ENCODE measurements at places on chromosomes 3 and 15.

- DNase-seq, result no peak
These were observed 14.6 kb downstream of the SPINK8 start for GRCh38 chr3:48318713-48319468.

DNA sequence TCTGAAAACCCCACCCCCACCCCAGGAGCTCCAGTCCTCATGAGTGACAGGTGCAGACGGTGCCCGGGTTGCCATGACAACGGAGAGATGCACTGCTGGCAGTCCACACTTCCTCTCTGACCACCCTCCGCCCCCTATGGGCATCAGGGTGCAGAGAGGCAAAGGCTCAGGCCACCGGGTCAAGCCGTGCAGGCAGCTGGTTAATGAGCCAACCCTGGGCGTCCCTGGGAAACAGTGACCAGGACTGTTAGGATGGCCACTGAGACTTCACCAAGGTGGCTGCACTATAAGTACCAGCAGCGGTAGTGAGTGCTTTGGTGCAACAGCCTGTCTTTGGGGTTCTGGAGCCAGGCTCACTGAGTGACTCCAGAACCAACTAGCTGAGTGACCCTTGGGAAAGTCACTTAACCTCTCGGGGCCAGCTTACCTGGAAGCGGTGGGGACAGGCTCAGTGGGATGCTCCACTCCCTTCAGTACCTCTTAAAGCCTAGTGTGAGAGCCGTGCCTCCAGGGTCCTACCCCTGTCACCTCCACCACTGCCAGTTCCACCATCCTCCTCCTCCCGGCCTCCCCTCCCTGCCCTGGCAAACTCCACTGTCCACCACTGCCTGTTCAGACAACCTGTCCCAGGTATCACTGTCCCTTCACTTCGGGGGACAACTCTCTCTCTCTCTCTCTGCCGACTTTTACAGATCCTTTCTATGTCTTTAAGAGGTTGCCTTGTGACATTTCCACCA lies 121.0 kb upstream of the PRR20G start:
- no peak for DNase-seq

DNA sequence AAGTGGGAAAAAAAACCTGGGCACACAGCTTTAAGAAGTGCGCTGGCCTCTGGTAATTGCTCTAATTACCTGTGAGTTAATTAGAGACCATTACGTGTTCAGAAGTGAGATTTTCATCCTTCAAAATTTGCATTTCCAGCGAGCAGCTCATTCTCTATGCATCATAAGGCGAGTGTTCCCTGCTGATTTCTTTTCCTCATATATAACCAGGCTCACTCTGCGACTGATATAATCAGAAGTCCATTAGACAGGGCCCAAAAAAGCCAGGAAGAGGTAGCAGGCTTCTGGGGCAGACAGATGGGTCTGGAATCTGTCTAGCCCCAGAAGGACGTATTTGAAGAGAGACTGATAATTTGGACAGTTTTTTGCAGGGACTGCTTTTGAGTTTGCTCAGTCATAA lies 158.7 kb downstream of the MTHFS start:
- no peak for DNase-seq

DNA sequence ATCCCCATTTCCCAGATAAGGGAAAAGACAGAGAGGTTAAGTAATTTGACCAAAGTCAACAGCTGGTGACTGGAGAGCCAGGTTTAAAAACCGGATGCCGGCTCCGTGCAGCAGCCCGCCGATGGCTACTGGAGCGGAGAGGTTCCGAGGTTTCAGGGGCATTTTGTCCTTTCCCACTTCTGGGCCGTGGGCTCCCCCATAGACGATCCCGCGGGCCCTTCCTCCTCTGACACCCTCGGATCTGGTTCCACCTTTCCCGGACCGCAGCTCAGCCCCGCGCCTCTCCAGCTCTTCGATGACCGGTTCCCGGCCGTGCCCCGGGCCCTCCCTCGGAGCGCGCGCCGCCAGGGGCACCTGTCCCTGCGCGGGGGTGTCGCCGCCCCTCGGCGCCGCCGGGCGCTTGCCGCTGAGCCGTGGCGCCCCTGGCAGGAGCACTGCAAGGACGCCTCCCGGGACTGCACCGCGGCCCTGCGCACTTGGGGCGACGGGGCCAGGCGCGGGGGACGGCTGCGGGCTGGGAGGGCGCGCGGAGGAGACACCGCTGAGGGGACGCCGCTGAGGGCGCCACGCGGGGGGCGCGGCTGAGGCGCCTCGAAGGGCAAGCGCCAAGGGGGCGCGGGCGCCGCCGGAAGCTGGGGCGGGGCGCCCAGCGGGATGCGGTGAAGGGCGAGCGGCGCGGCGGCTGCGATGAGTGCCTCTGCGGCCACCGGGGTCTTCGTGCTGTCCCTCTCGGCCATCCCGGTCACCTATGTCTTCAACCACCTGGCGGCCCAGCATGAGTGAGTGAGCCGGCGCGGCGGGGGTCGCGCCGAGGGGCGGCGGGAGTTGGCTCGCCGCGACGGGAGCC lies at the start of gene TM6SF1:
Gene TM6SF1 (plus strand): TSS at position 652 of the 847 bp plus-strand sequence. CDS start 36 bp downstream, at position 688.
- DNase-seq, result no peak

DNA sequence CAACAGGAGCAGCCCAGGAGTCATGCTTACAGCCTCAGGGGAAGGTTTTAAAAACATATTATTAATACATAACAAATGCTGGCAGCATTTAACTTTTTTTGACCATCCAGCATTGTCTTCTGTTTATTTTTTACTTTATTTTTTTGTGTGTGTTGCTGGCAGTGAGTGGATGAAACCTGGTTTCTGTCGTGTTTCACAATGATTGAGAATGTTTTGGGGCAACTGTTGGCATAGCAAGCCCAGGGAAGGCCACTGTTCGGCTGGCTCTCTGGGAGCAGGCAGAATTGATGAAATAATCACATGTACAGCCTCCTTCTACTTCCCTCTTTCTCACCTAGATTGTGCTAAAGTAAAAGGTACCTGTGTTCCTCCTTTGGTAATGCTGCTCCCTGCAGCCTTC lies 190.2 kb downstream of the NR1D2 start:
- DNase-seq, result no peak
